ENCODE measurements at places on chromosomes 1 and 21.

GRCh38 chr1:149848340-149849110, 50.8 kb upstream of the BOLA1 start:
- DNase-seq = peak; percentile 4

GRCh38 chr1:104132382-104132973, 382.8 kb downstream of the AMY1C start:
- DNase-seq = peak; percentile 70

- no peak for DNase-seq
These were observed 1030.0 kb upstream of the TMPRSS15 start for GRCh38 chr21:19433623-19434022.

DNA sequence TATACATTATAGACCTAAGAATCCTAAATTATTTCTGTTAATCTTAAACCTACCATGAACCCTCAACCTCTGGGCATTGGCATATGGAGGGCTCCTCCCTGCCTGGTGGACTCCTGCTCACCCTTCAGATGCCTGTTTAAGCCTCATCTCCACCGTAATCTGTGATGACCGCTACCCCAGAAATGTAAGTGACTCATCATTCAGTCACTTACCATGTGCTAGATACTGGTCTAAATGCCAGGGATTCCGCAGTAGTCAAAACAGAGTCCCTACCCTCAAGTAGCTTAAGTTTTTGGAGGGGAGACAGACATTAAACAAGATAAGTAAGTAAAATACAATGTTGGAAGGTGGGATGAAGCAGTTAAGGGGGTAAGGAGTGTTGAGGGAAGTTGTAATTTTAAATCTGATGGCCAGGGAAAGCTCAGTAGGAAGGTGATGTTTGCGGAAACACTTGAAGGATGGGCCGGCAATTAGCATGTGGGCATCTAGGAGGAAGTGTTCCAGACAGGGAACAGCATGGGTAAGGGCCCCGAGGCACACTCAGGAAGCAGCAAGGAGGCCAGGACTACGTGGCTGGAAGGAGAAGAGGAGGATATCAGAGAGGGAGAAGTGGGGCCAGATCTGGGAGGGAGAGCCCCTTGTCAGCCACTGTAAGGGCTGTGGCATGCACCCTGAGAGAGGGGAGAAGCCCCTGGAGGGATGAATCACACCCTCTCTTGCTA, 141.7 kb upstream of the HOOK1 start:
- DNase-seq = peak; percentile 32

GRCh38 chr1:220113136-220113695, 19.3 kb downstream of the IARS2 start:
- no peak for DNase-seq

DNA sequence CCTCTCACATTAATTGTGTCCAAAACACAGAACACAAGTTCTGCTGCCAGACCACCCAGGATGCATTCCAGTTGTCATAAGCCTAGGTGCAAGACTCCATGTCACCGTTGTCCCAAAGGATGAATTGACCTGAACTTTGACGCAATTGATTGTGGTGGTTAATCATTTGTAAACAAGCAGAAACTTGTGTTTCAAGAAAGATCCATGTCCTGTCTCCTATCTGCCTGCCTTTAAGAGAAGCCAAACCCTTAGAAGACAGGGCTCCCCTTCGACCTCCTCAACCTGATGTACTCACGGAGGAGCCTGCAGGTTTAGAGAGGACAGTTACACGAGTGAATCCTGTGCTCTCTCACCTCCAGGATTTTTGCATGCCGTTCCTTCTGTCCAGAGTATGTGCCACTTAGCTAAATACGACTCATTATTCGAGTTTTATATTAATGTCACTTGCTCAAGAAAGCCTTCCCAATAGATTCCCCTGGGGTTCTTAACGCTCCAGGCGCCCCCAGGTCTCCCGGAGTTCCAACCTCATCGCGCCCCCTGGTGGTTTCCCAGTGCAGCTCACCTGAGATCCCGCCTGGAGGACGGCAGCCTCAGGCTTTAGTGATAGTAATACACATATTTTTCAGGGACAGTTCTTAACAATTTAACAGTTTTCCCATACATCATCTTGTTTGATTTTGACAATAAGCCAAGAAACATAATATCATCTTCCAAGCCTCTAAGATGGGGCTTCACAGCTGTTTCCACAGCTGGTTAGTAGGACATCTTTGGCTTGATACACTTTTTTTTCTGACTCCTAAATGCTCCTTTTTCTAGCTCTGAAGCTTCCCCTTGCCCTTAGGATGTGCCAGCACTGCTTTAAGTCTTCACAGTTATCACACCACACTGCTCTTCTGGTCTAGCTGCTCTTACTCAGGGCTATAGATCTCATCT, 2.4 kb upstream of the C8B start:
- no peak for DNase-seq

- DNase-seq = no peak
These were observed 84.6 kb downstream of the KAZN start for GRCh38 chr1:14682941-14683621.

GRCh38 chr1:115717541-115717940, 51.0 kb downstream of the CASQ2 start:
- DNase-seq = peak; percentile 8

- no peak for DNase-seq
These were observed 3.3 kb downstream of the HNRNPU start for GRCh38 chr1:244860914-244861610.

- peak; percentile 83 for DNase-seq
These were observed 234.1 kb downstream of the NCAM2 start for GRCh38 chr21:21232320-21232719.

- no peak for DNase-seq
These were observed 49.0 kb downstream of the GPR161 start for GRCh38 chr1:168087696-168088095.

DNA sequence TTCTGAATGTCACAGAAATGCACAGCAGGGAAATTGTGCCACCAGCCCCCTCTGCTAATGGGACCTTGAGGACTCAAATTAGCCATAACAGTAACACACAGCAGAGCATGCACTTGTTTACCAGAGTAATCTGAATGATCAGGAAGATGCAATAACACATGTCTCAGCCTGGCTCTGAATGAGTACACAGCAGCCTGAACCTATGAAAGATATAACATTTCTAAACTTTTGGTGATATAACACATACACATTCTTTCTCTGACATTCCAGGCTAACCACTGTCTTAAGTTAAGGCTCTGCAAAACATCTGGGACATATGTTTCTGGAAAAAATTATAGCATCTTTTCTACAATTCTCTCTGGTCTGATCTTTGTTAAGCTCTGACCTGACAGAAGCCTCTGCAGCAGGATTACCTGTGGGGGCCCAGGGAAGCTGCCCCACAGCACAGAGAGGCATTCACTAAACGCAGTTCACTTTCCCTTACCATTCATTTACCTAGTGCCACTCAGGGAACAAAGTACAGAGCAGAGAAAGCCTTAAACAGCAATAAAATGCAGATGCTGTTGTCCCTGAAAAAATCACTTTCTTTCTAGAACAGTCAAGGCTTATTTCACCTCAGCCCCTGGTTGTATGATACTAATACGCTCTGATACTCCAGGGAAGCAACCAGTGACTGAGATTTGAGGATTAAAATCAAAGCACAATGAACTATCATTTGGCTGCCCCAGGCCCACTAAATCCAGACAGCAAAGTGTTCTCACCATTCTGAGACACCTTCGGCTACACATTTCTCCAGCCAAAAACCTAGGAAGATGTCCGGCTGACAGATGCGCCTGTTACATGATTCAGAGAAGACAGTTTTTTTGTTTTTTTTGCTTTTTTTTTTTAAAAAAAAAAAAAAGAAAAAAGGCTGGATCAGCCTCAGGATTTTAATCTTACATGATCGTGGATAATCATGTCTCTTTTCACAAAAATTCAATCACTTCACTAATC, 54.0 kb upstream of the CNN3 start:
- no peak for DNase-seq

DNA sequence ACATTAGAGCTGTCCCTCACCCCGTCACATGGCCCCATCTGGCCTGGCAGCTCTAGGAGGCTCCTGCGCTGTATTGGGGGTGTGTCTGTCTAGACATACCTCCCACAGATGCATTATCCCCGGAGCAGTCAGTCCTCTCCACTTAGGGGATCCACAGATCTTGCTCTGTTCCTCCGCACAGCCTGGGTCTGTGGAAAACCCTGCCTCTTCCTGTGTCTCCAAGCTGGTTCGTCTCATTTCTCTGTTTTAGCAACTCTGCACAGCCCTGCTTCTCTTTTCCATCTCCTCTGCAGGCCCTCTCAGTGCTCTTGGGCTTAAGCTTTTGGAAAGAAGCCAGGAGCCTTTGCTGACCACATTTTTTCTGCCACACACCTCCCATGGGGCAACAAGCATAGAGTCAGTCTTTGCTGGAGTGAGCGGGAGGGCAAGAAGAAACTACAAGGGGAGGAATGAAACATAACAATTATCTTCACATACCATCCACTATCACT, 241.5 kb downstream of the FOXD2 start:
- peak; percentile 46 for DNase-seq

DNA sequence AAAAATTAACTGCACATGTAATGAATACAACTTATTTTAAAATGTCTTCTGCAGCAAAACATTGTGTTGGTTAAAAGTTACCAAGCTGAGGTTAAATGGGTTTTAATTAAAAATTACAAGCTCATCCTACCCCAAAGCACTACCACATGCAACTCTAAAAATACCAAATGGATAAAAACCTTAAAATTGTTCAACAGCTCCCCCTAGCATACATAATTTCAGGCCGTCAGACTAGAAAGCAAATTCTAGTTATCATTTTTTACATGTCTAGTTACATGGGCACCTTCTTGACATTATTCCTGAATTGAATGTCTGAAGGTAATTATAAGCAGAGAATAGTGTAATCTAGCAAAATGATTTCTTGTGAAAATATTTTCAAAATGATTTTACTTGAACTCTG, 176.5 kb downstream of the C1orf21 start:
- peak; percentile 59 for DNase-seq

- DNase-seq = no peak
These were observed 49.6 kb downstream of the UBE2T start for GRCh38 chr1:202291961-202292712.

- DNase-seq = no peak
These were observed 30.2 kb downstream of the SNAP47 start for GRCh38 chr1:227765261-227766014.

DNA sequence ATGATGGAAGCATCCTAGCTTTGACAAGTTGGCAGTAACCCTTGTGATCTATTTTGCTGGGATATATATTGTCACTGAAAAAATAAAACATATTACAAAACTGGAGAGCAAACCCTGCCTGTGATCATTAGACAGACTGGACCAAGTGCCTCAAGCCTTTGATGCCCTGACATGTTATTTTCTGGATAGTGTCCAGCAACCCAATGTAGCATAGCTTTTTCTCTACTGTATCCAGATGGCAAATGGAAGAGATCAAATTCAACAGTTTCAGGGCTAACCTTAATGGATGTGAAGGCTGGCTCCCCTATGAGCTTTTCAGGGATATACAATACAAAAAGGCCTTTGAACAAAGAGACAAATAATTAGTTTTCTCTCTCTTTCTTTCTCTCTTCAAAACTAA, 25.1 kb downstream of the WARS2 start:
- DNase-seq = no peak

- DNase-seq = peak; percentile 83
These were observed 23.6 kb upstream of the DNM3 start for GRCh38 chr1:171817511-171818265.

All from pons (tissue), 1 donor.